ENCODE measurements at places on chromosomes 5 and 9.

GRCh38 chr9:110812886-110813285 is 144.3 kb downstream of the MUSK start:
- no peak for DNase-seq

DNA sequence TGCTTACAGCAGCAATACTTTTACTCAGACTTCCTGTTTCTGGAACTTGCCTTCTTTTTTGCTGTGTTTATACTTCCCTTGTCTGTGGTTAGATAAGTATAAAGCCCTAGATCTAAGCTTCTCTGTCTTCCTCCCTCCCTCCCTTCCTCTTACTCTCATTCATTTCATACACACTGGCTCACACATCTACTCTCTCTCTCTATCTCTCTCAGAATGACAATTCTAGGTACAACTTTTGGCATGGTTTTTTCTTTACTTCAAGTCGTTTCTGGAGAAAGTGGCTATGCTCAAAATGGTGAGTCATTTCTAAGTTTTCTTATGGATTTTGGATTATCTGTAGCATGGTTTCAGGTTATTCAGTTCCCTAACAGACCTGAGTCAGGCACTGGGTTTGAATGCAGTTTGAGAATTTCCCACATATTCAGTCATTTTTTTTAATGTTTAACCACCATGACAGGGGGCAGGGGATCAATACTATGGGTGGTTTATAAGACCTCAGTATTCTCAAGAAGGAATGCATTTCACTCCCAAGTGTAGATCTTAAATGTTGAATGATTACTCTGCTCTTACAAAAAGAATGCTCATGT is at the start of gene IL7R:
Gene IL7R (plus strand): TSS at position 127 of the 587 bp plus-strand sequence. CDS start 87 bp downstream, at position 214.
- DNase-seq, result no peak

GRCh38 chr9:124468061-124468740 is 17.9 kb downstream of the ADGRD2 start:
- DNase-seq, result no peak

GRCh38 chr5:177611446-177612214 is 11.7 kb downstream of the B4GALT7 start:
- no peak for DNase-seq

- DNase-seq, result no peak
Observed at GRCh38 chr5:43006424-43007202, 33.5 kb downstream of the ANXA2R start.

DNA sequence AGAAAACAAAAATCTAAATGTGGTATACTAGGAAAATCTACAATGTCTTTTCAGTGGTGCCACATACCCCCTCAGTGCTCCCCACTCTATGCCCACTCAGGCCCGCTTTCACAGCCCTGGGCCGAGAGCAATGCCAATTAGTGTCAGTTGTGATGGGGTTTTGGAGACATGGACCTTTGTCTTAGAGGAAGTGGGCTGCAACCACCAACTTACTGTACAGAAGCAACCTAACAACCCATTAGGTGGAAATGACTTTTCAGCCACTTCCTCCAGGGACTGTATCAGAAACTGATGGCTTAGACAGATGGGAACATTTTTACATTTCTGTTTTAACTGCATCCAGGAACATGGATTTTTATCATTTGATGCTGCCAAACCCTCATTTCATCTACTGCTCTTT is 268.0 kb downstream of the BNC2 start:
- no peak for DNase-seq

GRCh38 chr5:174177531-174177930 is 132.0 kb downstream of the NSG2 start:
- DNase-seq, result no peak

GRCh38 chr5:179837076-179838011 is 16.6 kb downstream of the SQSTM1 start:
- DNase-seq, result no peak

DNA sequence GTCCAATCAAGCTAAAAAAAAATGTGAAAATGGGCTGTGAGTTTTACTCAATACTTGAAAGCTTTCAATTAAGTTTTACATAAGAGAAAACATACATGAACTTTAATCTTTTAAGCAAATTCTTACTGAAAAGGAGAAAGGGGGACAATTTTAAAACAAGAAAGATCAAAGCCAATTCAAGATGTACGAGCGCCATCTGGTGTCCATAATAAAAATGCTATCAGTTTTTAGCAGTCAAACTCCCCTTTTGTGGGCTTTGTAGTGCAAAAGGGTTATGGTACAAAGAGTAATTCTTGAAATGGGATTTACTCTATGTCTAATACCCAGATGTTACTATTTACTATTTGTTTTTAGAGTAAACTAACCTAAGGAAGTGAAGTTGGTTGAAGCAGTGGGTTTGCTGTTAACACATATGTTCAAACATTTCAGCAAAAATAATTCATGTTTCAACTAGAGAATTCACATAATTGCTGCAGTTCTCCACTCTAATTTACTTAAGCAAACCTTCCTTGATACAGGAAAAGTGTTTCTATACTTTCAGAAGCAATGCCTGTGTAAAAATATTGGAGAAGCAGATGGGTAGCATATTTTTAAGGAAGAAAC is 228.2 kb upstream of the TYRP1 start:
- no peak for DNase-seq

DNA sequence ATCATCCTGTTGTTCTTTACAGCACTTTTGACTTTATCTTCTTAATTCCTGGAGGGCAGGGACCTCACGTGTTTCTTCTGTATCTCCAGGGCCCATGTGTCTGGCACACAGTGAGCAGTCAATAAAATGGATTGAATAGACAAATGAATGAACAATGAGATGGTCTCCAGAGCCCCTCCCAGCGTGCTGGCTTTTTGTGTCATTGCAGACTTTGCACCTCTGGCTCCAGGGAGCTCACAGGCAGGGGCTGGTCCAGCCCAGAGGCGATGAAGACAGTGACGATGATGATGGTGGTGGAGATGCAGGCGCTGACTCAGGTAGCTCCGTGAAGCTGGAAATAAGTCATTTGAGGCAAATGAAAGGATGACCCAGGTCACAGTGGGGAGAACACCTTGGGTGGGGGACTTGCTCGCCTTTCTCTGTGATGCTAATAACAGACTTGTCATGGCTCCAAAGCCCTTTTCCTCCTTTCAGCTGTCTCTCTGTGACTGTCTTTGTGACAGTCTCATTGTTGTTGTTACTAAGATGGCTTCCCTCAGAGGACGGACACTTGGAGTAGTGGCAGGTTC is 30.4 kb upstream of the FABP6 start:
- no peak for DNase-seq

GRCh38 chr9:94480205-94480604 is 74.7 kb upstream of the PCAT7 start:
- DNase-seq, result no peak

GRCh38 chr9:92563116-92564100 is 27.6 kb upstream of the ECM2 start:
- DNase-seq, result no peak
